ENCODE measurements at places on chromosomes 7 and 10.

DNA sequence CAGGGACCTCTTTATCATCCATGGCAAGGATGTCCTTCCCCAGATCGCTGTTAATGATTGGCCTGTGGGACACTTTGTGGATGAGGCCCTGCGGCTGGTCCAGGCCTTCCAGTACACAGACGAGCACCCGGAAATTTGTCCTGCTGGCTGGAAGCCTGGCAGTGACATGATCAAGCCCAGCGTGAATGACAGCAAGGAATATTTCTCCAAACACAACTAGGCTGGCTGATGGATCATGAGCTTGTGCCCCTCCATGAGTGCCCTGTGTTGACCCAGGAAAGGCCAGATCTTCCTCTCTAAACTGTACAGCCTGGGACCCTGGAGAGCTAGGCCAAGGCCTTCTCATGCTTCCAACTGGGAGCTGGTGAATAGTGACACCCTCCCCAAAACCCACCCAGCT, 124.1 kb downstream of the CUL2 start:
- DNase-seq: no peak

- DNase-seq: no peak
These were observed 96.5 kb upstream of the PODXL start for GRCh38 chr7:131652934-131653333.

- DNase-seq: no peak
These were observed 137.1 kb downstream of the ZNF365 start for GRCh38 chr10:62511238-62511637.

DNA sequence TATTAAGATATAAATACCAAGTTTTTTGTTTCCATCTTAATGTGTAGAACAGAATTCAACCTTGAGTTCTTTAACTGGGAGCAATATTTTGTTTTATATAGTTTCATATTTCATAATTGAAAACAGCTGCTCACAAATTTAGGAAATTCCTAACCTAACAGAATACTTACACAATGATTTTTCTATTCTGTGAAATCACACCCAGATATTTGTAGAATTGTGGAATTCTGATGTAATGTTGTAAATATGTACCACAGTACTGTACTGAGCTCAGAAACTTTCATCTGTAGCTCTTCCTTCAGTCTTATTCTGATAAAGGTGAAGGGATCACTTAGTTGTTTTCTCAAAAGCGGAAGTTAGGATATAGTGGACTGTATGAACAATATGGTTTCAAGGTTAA, 143.4 kb upstream of the GLI3 start:
- no peak for DNase-seq

GRCh38 chr7:84175461-84175860, 19.1 kb downstream of the SEMA3A start:
- DNase-seq: no peak

DNA sequence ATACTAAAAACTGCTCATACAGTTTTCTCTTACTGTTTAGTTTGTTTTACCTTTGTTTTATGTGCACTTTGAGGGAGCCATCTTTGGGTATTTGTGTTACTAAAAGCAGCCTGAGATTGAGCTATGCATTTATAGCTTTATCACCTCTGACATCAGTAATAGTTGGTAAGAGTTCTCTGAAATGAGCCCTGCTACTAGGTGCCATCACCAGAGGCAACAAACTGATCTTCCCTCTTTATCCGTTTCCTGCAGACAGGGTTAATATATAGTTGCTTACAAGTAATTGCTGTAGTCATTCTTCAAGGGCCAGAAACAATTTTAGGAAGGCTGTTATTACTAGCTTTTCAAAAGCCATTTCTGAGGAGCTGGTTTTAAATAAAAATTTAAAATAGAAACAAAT, 49.1 kb downstream of the KIF20B start:
- DNase-seq: no peak

- DNase-seq: no peak
These were observed 19.2 kb upstream of the C10orf67 start for GRCh38 chr10:23363793-23364135.

- DNase-seq: no peak
These were observed 1356.8 kb downstream of the XPNPEP1 start for GRCh38 chr10:108566316-108567107.

DNA sequence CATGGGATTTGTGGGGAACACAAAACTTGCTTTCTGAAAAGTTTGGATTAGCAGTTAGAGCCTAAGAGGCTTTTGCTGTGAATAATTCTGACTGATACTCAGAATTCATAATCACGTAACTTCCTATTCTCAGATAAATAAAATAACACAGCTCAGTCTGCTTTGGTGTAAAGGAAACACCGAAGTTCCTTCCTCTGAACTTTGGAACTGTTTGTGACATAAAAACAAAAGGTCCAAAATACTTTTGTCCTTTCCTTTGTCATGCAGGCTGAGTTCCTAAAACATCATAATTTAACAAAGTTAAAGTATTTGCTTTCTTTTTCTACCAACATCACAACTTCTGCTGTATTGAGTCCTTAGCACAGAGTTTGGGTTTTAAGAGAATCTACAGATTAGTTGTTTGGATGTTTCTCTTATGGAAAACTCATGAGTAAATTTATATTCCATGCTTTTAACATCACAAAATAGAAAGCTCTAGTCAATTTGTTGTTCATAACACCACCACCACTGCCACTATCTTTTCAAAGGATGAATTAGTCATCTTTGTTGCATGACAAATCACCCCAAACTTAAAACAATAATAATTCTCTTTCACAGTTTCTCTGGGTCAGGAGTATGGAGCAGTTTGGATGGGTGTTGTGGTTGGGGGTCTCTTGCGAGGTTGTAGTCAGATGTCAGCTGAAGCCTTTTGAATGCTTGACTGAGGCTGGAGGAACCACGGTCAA, 123.4 kb downstream of the REEP3 start:
- DNase-seq: no peak

- no peak for DNase-seq
These were observed 73.3 kb downstream of the TAF3 start for GRCh38 chr10:7891634-7892033.

DNA sequence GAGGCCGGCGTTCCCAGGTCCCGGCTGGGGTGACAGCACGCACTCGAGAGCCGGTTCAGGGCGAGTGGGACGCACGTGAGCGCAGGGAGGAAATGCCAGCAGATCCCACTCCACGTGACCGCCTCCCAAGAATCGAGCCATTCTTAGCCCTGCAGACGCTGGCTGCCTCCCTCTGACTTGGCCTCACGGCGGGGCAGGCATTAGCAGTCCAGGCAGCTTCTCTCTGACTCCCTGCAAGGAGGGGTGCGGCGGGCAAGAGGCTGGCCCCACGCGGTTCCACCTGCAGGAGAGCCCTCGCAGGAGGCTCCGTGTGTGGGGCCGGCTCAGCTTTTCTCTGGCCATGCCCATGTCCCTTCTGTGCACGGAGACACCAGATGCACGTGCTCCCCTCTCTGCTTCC, 10.1 kb downstream of the GPR146 start:
- DNase-seq: no peak

- DNase-seq: no peak
These were observed 194.9 kb upstream of the GRM3 start for GRCh38 chr7:86448856-86449255.

- DNase-seq: no peak
These were observed 11.9 kb upstream of the LMOD2 start for GRCh38 chr7:123643495-123644441.

DNA sequence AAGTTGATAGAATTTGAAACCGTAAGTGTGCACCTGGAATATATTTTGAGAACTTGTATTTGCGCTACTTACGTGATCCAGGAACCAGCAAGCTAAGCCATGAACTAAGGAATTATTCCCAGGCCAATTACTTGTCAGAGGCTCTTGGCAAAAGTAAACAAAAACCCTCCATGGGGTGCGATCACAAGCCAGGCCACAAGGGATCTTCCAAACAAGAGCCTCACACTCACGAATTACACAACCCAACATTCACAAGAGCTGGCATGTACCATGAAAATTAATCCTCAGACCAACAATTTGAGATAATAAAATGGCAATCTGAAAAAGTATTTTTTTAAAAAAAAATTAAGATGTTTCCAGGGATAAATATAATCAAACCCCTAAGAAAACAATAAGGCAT, 467.0 kb upstream of the AKR1E2 start:
- DNase-seq: no peak

GRCh38 chr10:32684291-32684690, 238.4 kb downstream of the CCDC7 start:
- DNase-seq: no peak

- DNase-seq: no peak
These were observed 67.8 kb downstream of the TBXAS1 start for GRCh38 chr7:139896831-139897230.

- no peak for DNase-seq
These were observed 23.7 kb upstream of the PRKAG2 start for GRCh38 chr7:151900591-151900985.

GRCh38 chr7:158125721-158126120, 461.9 kb downstream of the PTPRN2 start:
- no peak for DNase-seq

- no peak for DNase-seq
These were observed 132.8 kb downstream of the SEMA3C start for GRCh38 chr7:80785961-80786536.

GRCh38 chr10:22607261-22607660, 107.1 kb downstream of the PIP4K2A start:
- DNase-seq: no peak

- DNase-seq: peak; percentile 94
These were observed at the start of gene VKORC1L1 for GRCh38 chr7:65872776-65873581. VKORC1L1 (plus strand) TSS chr7:65873074; CDS start chr7:65873372, 298 bp downstream.

DNA sequence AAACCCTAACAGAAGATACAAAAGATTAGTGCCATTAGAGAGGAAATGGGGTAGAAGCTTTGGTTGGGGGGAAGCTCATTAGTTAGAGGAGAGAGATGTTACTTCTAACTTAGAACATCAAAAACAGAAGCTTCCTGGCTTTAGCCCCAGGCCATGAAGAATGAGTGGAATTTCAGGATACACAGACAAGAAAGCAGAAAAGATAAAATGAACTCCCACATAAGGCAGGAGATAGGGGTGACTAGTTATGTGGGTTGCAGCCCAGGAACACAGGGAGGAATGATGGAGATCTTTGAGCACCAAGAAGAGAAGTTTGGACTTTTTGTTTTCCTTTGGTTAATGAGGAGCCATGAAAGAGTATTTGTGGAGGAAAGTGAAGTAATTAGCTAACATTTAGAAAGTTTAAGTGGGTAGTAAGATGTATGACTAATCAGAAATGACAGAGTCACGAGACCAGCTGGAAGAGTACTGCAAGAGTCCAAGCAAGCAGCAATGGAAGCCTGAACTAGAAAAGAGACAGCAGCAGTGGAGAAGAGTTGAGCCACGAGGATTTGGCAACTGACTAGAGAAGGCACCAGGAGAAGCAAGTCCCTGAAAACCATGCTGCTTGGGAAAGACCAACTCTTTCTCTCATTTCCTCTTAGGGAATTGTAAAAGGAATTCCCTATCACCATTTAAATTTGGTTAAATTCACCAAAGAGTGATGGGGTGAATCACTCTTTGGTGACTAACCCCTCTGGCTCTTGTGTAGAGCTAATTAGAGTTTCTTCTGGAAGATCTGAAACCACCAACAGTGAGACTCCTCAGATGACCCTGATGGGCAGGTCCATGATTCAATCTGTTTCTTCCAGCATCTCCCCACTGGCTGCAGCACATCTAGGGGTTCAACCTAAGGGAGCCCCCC, 131.9 kb downstream of the KCNMA1 start:
- DNase-seq: no peak

DNA sequence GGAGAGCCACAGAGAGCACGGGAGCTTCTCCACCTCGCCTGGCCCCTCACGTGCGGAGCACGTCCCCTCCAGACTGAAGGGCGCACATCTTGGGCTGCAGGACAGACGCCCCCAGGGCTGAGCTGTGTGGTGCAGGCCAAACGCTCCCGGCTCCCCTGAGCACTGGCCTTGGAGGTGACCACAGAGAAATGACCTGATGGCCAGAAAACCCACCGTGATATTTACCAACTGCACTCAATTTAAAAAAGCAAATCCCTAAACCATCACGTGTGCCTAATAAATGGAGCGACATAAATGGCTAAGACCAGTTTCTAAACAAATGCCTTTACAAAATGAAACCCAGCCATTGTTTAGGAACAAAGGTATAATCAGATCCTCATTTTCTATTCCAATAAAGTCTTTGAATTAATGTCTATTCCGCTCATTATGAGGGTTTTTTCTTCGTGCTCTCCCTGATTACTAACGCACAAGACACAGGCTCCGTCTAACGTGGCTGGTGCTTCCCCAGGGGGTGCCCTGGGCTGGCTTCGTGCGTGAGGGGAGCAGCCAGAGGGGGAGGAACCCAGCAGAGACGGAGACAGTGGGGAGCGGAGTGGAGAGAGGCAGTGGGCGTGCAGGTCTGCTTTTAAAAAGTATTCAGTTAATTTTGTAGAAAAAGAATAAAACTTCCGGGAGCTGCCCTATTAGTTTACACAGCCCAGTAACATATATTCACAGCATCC, 190.3 kb downstream of the DNAJB6 start:
- DNase-seq: no peak

GRCh38 chr10:122864901-122865300, 14.5 kb downstream of the FAM24B start:
- DNase-seq: no peak

- no peak for DNase-seq
These were observed 56.4 kb upstream of the TAS2R16 start for GRCh38 chr7:123051916-123052315.

GRCh38 chr7:101121991-101122932, 4.6 kb upstream of the SERPINE1 start:
- no peak for DNase-seq

DNA sequence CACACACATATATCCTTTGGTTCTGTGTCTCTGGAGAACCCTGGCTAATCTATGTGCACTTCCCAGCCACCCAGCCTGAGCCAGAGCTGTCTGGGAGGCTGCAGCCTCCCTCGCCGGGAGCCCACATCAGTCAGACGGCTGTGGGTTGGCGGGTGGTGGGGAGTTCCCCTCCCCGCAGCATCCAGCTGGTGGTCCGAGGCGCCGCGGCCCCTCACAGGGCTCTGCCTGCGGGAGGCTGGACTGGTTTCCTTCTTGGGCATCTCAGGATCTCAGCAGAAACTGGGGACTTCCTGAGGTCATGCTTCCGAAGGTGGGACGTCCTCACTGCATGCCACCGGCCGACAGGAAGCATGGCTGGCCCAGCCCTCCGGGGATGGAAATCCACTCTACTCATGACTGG, 22.0 kb upstream of the PSMG3 start:
- no peak for DNase-seq

DNA sequence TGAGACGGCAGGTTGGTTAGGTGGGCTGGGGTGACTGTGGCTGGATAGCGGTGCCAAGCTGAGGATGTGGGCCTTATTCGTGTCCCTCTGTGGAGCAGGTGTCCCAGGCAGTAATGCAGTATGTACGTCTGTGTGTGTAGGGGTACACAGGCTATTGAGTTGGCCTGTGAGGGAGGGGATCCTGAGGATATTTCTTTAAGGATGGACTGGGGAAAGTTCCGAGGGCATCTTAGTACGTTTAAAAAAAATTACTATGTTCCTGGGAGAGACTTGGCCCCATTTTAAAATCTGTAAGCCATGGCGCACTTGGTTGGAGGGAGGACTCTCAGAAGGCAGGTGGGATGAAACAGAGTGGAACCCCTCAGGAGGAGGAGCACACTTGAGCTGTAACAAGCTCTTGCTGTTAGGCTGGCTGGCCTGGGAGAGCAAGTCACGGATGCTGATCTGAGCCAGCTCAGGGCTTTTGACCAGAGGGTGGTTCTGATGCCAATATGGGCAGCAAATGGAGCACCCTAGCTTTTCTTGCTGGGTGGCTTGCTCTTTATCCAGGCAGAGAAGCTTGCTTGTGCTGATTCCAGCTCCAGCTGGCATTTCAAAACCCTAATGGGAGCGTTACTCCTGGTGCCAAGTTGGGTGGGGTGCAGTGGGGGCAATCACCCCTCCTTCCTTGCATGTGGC, 765 bp downstream of the WBP1L start:
- no peak for DNase-seq

GRCh38 chr7:14381936-14382335, 392.5 kb upstream of the ETV1 start:
- no peak for DNase-seq
